HFF-Myc (cell line): ENCODE measurements at places on chromosomes 5 and 9.
A peak's percentile ranks its signal among the peaks of the same experiment; 100 is the strongest.

- DNase-seq: no peak
Measured at GRCh38 chr5:10891193-10891592, 130.2 kb upstream of the DAP start.

- DNase-seq: no peak
Measured at GRCh38 chr5:67245259-67245846, 48.8 kb upstream of the CD180 start.

- no peak for DNase-seq
Measured at GRCh38 chr5:57839025-57839424, 356.4 kb upstream of the ACTBL2 start.

- DNase-seq: no peak
Measured at GRCh38 chr5:56415356-56415765, 182.2 kb upstream of the ANKRD55 start.

GRCh38 chr9:127931092-127931881, 710 bp upstream of the PIP5KL1 start:
- DNase-seq: no peak

GRCh38 chr9:128920381-128921058, at the start of gene PHYHD1:
Gene PHYHD1 (plus strand): TSS chr9:128920982. CDS start chr9:128922324, 1,342 bp downstream.
- no peak for DNase-seq

GRCh38 chr5:16626696-16627264, 10.0 kb upstream of the RETREG1 start:
- DNase-seq: no peak

DNA sequence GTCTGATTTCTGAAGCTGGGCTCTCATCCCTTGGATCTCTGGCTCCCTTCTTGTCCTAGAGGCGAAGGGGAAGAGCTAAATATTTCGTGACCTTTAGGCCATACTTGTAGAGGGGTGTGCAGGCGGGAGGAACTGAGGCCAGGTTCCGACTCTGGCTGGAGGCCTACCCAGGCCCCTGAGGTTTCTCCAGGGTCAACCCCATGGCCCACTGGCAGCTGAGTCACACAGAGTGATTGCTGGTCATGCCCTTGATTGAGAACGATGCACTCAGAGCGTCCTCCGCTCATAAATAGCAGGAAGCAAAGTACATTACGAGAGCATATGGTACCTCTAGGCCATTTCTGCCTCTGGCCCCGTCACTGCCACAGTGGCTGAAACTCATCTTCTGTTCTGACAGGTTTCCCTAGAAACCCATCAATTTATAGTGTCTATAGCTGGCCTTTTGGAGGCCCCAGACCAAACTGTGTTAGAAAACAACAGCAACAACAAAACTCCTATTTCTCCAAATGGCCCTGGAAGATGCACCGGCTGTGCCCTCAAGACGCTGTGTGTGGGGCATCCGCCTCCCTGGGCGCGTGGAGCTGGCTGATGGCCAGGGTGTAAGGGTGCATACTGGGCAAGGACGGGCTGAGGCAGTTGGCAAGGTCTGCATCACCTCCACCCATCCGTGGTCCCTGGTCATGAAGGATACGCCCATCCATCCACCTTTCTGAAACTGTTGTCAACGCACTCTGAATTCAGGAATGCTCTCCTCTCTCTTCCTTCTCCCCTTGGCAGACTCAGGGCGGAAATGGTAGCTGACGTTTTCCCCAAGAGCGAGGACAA, 32.9 kb upstream of the FCN1 start:
- no peak for DNase-seq

- DNase-seq: no peak
Measured at GRCh38 chr9:7123743-7124142, 366.0 kb downstream of the KDM4C start.

DNA sequence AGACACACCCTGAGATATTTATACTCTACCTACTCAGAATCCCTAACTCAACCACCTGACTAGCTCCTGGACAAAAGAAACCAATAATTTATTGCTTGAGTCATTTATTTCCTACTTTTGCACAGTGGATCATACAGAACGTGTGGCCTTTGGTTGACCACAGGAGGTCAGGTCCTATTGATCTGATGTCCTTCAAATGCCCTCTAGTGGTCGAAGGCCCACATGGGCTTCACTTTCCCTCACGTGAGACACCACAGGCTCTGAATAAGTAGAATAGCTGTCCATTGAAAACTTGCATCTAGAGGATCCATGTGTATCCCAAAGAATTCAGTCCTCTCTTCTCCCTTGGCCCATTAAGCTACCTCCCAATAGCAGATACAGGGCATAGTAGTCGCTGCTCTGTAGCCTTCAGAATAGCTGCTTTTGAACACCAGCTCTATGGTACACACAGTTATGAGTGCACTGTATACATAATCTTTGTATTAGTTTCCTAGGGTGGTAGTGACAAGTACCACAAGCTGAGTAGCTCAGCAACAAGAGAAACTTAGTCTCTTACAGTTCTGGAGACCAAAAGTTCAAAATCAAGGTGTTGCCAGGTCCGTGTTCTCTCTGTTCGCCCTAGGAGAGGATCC, 177.6 kb upstream of the SMARCA2 start:
- DNase-seq: peak; percentile 11

- DNase-seq: no peak
Measured at GRCh38 chr9:114450833-114451706, 54.2 kb downstream of the WHRN start.

GRCh38 chr5:121024416-121025311, 560.6 kb downstream of the PRR16 start:
- DNase-seq: no peak

DNA sequence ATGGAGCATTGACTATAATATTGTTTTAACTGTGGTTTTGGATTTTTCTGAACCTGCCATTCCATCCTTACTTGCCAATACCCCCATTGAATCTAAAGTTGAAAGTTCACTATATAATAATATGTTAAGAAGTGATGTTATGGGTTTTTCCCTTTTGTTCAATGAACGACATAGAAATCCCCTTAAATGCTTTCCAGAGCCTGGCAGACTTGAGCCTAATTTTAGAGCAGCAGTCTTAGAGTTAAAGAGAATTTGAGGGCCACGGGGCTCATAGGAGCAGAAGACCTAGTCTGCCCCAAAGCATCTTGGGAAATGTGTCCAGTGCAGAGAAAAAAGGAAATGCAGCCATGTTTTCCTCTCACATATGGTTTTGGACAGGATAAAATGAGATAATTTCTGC, 146.1 kb upstream of the SLC44A1 start:
- DNase-seq: no peak

DNA sequence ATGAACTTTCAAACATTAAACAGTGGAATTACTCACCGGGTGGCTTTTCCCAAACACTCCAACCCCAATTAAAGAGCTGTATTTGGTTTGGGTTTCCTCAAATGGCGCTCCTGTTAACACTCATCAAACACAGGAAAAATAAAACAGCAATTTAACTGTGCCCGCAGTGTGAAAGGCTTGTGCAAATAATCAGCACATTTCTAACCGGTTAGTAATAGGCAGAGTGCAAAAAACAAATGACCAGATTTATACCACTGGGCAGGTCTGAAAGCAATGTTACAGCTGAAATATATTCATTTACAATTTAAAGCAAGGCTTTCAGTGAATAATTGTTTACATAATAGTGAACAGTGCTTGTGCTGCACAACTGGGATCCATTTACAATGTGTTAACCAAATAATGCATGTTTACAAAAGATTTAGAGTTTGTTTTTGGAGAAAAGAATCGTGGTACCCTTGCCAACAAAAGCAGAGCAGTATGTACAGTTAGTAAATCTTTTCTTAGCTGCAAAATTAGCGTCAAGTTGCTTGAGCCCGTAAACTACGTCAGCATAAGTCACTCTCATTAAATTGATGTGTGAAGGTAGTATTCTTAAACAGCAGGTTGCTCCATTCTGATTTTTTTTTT, 662.9 kb upstream of the ZNF608 start:
- peak; percentile 59 for DNase-seq

DNA sequence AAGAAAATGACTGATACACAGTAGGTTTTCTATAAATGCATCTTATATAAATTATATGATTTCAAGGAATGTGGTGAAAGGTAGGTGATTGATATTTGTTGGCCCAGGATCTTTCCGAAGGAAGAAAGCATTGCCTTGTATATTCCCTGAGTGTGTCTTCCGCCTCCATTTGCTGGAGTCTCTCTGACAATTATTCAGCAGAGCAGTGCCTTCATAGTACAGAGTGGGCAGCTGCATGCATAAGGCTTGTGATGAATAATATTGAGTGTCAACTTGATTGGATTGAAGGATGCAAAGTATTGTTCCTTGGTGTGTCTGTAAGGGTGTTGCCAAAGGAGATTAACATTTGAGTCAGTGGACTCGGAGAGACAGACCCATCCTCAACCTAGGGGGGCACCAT, 58.5 kb downstream of the CETN3 start:
- no peak for DNase-seq

GRCh38 chr5:93022211-93022610, 558.8 kb downstream of the NR2F1-AS1 start:
- no peak for DNase-seq

DNA sequence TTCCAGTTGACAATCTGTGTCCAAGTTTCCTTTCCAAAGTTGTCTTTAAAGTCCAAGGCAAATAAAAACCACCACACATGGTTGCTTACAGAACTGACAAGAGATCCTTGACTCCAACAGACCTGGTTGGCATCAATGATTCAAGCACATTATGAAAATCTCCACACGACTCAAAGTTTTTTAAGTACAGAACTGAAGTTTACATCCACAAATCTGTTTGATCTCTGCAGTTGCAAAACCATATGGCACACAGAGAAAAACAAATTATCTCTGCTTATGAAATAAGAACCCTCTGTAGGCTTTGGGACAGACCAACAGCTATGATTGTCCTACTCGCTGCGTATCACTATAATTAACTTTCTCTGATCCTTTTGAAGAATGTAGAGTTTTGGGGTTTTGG, 60.8 kb downstream of the MLLT3 start:
- DNase-seq: no peak

GRCh38 chr9:112520656-112521055, 34.0 kb downstream of the KIAA1958 start:
- DNase-seq: no peak

DNA sequence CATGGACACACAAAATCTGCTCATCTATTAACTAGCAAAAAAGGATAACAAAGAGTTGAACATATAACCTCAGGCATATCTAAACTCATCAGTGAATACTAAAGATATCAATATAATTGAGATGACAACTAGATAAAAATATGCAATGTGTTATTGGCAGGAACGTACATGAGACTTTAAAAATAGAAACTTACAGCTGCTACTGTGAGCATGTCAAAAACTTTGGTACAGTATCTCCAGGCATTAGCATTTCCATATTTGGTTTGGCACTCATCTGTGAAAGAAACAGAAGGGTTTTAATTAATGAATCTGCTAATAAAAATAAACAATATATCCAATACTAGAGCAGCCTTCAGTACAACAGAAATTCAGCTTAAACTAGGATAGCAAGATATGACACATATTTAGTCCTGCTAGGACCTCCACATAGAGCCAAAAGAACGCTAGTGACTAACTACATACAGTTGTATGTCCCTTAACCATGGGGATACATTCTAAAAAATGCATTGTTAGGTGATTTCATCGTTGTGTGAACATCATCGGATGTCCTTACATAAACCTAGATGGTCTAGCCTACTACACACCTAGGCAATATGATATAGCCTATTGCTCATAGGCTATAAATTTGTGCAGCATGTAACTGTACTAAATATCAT, 10.5 kb upstream of the SCAI start:
- no peak for DNase-seq

- DNase-seq: no peak
Measured at GRCh38 chr9:124001866-124002525, 9.6 kb upstream of the LHX2 start.

DNA sequence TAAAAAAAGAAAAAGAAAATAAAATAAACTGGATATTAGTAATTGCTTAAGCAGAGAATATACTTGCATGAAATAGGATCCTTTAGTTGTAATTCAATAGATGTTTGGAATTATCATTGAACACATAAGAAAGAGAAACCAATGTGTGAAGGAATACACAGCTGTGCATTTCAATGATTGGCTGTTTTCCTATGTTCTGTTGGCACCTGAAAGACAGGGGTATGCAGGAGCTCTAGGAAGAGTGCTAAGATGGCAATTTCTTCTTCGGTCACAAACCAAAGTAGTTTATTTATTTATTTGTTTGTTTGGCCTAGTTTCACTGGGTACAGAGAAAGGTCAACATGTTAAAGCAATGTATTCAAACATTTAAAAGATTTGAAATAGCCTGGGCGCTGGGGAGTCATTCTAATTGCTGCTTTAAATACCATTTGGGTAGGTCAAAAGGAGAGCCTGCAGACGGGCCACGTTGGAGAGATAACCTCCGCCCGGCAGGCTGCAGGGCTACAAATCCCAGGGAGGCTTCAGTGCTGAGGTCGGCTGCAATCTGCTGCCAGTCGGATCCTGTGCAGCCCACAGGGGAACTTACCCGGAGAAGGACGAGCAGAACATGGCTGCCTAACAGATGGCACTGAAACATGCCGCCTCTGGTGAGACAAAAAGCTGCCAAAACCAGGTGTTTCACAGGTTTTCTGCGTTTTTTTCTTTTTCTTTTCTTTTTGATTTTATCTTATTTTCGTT, 154.2 kb upstream of the TYRP1 start:
- DNase-seq: no peak

- no peak for DNase-seq
Measured at GRCh38 chr5:78698191-78698791, 49.7 kb upstream of the LHFPL2 start.

- no peak for DNase-seq
Measured at GRCh38 chr5:138605254-138605972, 30.2 kb upstream of the HSPA9 start.

GRCh38 chr5:125612181-125612721, 811.0 kb upstream of the GRAMD2B start:
- DNase-seq: no peak

DNA sequence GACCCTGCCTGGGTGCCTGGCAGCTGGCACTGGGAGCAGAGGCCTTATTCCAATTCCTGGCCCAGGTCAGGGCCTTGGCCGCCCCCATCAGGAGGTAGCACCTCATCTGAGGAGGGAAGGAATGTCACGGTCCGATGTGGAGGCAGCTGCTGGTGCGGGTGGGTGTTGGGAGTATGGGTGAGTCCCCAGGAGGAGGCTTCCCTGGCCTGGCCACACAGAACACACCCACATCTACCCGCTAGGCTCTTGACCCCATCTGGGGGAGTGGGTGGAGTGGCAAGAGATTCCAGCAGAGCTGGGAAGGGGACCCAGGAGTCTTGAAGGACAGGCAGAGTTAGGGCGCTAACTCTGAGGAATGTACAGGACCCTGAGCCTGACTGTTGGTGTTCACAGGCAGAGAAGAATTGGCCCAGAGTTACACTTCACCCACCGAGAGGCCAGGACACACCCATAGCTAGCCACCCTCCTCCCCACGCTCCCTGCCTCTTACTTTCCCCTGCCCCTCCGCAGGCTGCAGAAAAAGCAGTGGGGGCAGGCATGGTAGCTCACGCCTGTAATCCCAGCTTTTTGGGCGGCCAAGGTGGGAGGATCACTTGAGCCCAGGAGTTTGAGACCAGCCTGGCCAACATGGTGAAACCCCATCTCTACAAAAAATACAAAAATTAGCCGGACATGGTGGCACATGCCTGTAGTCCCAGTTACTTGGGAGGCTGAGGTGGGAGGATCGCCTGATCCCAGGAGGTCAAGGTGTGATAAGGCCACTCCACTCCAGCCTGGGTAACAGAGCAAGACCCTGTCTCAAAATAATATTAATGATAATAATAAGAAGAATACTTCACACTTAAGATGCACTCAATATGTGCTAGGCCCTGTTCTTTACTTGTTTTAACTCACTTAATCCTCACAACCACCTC, 6.0 kb downstream of the OLFML2A start:
- no peak for DNase-seq

GRCh38 chr5:2592766-2593165, 158.7 kb downstream of the IRX2 start:
- no peak for DNase-seq

- DNase-seq: no peak
Measured at GRCh38 chr5:148311484-148311883, 739 bp upstream of the SPINK7 start.

- DNase-seq: no peak
Measured at GRCh38 chr5:16570121-16570815, 46.5 kb downstream of the RETREG1 start.
